Hematopoietic multipotent progenitor cell treated with erythropoietin and hydrocortisone succinate and interleukin-3 and kit ligand, for 17 days (in vitro differentiated cells): ENCODE measurements at places on chromosomes 2 and 18.
A peak's percentile ranks its signal among the peaks of the same experiment; 100 is the strongest.

DNA sequence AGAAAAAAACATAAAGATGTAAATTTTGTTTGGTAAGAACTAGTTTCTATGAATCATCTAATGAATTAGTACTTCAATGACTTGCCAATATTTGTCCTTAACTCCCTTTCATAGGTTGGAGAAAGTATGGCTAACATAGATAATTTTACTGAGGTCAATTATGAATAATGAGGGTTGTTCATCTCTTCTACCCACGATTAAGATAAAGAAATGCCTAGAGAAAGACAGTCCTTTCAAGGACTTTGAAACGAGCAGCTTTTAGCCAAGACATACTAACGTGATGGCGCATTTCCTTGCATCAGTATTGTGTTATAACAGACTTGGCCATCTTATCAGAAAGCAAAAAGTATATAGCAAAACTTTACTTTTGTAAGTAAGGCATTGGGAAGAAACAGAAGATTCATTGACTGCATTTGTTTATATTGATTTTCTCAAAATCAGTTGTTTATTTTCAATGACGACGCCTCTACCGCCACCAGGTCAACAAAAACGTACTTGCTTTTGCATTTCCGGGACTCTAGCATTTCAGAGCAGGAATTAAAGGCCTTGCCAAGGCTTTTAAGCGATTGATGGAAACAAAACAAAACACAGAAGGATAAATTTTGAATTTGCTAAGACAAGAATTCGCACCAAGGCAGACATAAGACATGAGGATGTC, 961 bp downstream of the RBM43 start:
- peak; percentile 67 for DNase-seq

GRCh38 chr2:228048838-228049490, 132.5 kb downstream of the SPHKAP start:
- DNase-seq: no peak

DNA sequence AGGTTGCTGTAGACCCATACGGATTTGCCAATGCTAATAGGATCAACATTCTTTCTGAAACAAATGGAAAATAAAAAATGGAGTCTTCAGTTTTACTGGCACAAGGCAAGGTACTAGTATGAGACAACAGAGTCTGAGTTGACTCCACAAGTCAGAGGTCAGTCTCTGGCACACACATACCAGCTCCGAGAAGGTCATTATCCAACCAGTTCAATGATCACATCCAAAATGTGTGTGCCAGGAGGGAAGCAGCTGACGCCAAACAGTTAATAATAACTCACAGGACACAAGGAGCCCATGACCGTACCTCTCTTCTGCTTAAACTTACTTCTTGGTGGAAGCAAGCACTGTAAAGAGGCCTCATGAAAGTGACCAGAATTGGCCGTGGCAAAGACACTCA, 528.6 kb downstream of the ZNF516 start:
- no peak for DNase-seq

DNA sequence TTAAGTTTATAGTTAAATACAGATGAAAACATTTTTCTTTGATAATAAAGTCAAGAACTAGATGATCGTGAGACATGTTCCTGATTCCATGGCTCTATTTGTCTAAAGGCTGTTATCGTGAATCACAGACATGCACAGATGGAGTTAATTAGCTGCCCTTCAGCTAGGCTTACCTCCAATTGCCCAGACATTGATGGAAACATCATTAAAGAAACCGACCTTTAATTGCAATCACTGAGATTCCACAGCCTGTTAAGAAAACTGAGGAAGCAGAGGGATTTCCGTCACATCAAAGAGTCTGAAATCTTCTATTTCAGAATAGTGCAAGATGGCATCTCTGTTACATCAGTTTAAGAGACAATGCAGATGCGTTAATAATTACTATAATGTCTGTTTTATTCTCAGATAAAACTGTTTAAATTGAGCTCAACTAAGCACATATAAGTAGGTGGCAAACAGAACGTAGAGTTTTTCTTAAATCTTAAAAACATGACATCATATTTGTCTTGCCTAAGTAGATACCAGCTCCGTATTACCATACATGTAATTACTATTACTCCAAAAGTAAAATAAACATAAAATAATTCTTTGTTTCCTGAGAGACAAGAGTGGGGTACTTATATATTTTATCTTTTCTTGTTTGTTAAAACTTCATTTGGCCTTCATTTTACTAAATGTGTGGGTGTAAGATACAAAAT, 23.9 kb upstream of the CRACDL start:
- DNase-seq: no peak

- no peak for DNase-seq
Measured at GRCh38 chr2:168338803-168339437, 91.5 kb upstream of the STK39 start.

DNA sequence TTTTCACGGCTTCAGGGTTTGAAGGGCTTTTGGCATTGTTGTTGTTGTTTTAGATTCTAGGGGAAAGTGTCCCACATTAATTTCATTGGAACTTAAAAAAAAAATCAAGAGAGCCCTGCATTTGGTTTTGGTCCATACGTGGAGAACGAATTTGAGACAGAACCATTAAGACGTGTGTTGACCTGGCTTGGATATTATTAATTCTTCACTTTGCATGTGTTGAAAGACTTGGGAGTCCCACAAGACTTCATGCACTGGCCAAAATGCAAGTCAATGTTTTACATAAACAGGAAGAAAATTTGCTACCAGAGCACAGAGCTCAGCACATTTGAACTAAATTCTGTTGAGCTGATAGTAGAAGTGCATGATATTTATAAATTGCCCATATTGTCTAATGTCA, 761.2 kb upstream of the ACVR2A start:
- no peak for DNase-seq

- no peak for DNase-seq
Measured at GRCh38 chr2:231680285-231680991, 27.9 kb upstream of the PTMA start.

DNA sequence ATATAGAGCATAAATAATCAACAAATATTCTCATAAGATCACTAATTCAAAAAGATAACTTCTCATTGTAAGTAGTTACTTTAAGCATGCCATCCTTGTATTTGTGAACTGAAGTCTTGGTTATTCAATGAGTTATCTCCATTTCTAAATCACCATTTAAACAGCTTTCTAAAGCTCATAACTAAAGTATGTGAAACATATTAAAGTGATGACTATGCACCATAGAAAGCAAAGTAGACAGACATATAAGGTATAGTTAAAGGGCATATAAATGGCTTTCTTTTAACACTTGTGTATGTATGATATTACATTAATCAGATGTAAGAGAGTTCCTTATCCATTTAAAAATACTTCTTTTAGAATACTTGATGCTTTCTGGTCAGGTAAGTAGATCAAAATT, 83.5 kb downstream of the IKZF2 start:
- no peak for DNase-seq
